Inflammatory macrophage (primary cell): ENCODE measurements at places on chromosomes 13 and 19.

- no peak for DNase-seq
These were observed at the start of gene DLEU7 for GRCh38 chr13:50843257-50844083. Gene DLEU7 (minus strand): TSS chr13:50843692. CDS start chr13:50843646, 46 bp downstream.

DNA sequence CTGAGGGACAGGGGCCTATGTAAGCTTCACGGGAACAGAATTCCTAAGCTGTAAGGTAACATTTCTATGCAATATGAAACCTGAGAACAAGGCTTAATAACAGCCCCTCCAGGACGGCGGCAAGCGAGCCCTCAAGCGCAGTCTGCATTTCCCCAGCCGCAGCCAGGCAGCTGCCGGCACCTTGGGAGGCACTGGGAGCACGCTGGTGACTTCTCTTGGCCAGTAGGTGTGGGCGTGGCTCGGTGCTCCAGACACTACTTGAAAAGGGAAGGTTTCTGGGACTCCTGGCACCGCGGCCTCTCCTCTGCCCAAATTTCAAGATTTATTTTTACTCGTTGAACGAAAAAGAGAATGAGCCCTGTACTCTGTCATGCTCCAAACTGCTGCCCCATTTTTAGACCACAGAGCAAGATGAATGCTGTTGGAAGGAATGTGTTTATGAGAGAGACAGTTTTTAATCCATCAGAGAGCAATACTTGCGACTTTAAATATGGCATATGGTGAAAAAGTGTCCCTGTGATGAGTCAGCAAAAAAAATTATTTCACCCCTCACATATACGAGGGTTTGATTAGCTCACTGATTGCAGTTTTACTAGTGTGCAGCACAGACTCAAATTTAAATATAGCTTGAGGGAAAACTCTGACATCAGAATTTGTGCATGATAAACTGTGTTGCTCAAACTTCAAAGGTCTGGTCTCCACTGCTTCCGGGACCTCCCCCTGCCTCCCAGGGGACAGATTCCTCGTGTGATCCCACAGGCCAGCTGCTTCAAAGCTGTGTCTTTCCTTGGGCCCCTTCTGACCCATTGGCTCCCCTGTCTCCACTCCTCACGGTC, 81.2 kb downstream of the COL4A2 start:
- no peak for DNase-seq

DNA sequence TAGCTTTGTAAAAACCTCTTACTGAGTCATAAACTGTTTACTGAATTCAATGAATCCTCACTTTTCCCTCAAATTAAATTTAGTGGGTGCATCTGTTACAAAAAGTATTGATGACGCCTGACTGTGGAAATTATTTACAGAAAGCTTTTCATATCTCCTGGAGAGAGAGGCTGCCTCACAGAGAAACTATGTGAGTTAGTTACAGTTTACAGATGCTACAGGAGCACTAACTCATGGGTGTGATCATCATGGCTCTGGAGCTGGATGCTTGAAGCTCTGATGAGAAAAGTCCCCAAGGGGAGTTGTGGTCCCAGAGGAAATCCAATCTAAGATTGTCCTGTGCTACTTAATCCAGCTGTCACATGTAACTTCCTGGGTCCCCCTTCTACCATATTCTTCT, 590.8 kb downstream of the LMO7 start:
- DNase-seq = no peak

DNA sequence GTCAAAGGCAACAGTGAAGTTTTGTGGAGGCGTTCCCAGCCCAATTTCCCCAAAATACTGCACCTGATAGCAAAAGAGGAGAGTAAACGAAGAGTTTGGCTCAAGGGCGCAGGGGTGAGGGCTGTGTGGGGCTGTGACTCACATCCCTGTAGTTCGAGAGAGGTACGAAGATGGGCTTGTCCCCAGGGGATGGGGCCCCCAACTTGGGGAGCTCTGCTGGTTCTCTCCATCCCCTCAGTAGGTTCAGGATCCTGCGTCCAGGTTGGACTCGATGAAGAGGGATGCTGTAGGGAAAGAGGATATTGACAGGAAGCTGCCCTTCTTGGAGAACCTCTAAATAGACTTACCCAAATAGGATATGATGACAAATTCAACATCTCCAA, 3.4 kb downstream of the NAPSA start:
- DNase-seq = no peak

GRCh38 chr13:21218351-21219035, 42.0 kb downstream of the MRPL57 start:
- DNase-seq = no peak

GRCh38 chr19:29705706-29706105, 9.4 kb downstream of the C19orf12 start:
- no peak for DNase-seq

DNA sequence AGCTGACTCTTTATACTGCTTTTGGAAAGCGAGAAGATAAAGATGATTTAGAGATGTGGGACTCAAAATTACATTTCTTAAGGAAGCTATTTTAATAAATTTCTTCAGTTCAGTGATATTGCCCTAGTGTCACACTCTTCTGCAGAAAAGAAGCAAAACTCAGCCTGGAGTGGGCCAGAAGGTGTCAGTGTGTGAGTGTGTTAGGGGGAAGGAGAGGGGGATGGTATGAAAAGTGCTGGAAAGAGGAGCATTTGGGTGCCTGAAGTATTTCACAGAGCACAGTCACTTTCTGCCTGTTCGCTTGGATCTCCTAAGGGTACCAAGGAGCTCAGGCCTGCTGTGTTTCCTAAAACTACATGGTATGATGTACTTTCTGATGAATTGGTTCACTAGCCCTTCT, 84.5 kb upstream of the FRY start:
- DNase-seq = no peak

DNA sequence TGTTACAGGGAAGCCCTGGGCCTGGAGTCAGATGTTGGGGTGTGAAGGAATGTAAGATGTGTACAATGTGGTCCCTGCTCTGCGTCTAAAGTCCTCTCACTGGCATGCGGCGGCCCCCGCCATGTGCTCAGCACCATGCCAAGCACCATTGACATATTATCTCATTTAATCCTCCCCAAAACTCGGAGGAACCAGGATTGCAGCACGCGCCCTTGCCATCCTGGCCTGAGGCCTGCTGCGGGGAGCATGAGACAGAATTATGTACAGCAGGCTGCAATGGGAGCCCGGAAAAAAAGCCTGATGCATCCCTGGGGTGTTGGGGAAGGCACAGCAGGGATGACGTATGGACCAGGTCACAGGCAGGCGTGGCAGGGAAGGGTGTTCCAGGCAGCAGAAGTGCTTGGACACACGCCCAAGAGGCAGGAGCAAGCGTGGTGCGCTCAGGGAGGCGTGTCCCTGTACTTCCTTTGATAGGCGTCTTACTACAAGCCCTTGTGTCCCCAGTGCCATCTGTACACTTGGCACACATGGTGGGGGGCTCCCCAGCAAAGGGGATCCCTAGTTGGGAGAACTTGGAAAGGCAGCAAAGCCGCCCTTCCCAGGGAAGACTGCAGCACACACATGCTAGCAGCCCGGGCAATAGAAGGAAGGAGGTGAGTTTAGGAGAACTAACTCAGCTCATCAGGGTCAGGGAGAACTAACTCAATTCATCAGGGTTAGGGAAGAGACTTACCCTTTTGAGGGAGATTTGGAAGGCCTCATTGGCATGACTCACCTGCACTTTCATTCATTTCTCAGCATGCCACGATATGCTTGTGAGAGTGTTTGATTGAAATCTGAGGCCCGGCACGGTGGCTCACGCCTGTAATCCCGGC, 3.4 kb downstream of the EVI5L start:
- no peak for DNase-seq

DNA sequence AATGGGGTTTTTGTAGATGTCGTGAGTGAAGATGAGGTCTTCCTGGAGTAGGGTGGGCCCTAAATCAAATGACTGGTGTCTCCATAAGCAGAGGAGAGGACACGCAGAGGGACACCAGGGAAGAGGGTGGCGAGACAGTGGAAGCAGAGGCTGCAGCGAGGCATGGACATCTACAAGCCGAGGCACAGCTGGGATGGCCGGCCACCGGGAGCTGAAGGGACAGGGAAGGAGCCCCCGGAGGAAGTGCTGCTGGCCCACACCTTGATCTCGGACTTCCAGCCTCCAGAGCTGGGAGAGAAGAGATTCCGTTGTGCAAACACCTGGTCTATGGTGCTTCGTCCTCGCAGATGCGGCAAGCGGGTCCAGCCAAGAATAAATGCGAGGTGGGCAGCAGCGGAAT, 84.5 kb downstream of the ANKRD10 start:
- DNase-seq = no peak

- no peak for DNase-seq
These were observed 505 bp upstream of the CEACAM5 start for GRCh38 chr19:41707871-41708371.

DNA sequence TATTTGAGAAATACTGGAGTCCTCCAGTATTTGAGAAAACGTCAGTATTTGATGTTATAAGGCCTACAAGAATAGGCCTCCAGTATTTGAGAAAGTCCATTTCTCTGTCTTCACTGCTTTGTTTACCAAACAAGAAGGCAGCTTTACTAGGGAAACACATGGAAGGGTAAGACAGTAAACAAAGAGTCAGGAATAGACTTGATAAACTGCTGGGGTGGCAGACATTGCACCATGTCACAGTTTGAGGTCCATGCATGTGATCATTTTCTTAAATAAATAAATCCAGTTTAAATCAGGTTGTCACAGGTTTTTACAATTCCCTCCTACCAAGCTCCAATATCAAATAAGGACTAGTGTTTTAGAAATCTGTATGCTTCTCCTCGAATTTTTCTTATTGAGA, 1431.0 kb upstream of the SPRY2 start:
- no peak for DNase-seq

DNA sequence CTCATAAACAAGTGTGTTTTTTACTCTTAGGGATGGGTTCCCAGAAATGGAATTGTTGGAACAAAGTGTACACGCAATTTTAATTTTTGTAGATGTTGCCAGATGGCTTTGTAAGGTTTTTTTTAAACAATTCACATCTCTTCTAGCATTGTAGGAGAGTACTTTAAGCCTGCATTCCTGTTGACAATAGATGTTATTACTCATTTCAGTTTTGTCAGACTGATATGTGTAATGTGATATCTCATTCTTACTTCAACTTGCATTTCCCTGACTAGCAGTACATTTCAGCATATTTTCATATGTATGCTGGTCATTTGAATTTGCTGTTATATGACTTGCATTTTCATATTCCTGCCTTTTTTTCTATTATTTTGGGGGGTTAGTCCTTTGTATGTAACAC, 186.6 kb upstream of the SLITRK6 start:
- DNase-seq = no peak

DNA sequence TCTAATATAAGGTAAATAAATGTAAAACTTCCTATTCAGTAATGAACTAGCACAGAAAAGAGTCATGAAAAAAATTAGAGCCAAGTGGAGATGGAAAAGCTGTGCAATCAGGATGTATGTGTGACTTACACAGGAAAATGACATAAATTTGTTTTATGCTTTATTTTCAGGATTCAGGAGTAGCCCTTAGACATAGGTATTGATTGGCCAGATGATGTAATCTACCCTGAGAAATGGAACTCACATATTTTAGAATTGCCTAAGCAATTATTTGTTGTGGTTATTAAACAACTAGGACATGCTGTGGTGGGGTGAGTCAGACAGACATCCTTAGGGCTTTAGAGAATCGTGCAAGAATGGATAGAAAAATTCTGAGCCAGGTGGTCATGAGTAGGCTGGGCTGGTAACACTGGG, 110.6 kb downstream of the PCDH9 start:
- DNase-seq = no peak

DNA sequence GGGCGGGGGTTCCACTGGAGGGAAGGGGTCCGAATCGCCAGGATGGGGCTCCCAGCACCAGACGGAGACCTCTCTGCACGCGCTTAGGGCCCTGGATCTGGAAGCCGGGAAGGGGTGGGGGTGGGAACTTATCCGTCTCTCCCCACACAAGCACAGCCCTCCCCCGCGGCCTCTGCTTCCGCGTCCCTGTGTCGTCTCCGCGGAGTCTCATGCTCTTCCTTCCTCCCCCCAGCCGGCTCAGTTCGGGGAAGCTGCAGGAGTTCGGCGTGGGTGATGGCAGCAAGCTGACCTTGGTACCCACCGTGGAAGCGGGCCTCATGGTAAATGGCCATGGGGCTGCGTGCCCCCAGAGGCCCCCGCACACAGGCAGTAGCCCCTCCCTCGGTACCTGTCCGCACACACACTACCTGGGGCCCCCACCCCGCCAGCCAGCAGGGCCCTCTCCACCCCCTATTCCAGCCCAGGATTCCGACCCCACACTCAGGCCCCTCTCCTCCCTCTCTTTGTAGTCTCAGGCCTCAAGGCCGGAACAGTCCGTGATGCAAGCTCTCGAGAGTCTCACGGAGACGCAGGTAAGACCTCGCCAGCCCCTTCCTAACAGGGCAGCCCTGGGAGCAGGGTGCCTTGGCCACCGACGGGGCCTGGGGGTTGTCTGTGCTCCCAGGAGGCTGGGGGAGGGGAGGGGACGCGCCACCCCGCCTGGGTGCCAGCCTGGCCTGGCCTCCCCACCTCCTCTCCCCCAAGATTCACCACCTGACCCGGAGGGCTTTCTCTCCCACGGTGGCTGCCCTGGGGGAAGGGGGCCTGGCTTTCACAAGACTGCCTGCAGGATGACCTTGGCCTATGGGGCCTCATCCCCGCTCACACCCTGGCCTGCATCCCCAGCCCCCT, 3.2 kb downstream of the MIDN start:
- DNase-seq = peak; percentile 97

DNA sequence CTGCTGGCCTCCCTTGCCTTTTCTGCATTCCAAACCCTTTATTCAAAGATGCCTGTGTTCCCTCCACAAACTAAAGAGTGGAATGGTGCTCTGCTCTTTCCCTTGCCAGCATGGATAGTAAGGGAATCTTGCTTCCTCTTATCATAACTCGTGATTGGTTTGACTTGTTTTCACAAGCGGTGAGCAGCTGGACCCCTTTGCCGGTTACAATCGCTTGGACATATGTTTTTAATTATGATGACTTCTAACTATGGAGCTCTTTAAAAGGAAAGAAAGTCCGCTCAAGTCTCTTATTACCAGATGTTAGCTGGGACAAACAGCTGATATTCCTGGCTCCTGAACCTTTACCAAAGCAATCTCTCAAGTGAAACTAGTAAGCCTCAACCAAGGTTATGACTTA, 1094.7 kb downstream of the UQCRFS1 start:
- no peak for DNase-seq

DNA sequence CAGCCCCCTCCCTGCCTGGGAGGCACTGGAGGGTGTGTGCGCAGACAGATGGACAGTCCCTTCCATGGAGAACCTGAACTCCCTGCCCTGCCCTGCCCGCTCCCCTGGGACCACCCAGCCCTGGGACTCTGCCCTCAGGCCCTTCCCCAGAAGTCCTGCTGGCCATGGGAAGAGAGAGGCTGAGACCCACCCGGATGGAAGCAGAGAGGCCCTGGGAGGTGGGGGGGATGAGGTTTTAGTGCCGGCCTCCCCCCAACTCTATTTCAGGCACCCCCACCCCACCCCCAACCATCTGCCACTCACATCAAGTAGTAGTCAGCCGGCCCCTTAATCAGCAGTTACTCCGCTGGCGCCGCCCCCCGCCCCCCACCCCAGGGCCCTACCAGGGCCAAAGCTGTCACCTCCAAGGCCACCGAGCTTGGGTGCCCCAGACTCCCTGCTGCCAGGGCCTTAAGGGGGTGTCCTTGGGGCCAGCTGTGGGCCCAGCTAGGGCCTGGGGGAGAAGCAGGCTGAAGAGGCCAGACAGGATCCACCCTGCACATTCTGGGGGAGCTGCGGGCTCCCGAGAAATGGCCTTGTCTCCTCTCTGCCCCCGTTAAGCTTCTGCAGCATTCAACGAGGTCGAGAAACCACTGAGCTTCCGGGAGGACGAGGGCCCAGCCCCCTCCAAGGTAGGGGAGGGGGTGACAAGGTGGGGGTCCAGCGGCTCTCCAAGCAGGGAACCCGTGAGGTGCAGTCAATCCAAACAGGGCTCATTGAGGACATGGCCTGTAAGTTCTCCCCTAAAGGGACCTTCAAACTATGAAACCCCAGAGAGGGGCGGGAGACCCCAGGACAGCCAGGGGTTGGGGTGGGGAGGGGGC, 17.4 kb downstream of the NMRK2 start:
- no peak for DNase-seq
